HL-60 (cell line): ENCODE measurements at places on chromosomes 6 and 20.

GRCh38 chr20:25036331-25036936 is 21.5 kb downstream of the ACSS1 start:
- no peak for DNase-seq

- peak; percentile 3 for DNase-seq
Observed at GRCh38 chr6:45741437-45742171, 274.1 kb downstream of the CLIC5 start.

GRCh38 chr6:14442242-14442641 is 324.7 kb downstream of the CD83 start:
- DNase-seq = no peak

- DNase-seq = no peak
Observed at GRCh38 chr6:157779705-157780604, 43.1 kb upstream of the SNX9 start.

- DNase-seq = no peak
Observed at GRCh38 chr6:168428052-168428826, 12.7 kb upstream of the SMOC2 start.

DNA sequence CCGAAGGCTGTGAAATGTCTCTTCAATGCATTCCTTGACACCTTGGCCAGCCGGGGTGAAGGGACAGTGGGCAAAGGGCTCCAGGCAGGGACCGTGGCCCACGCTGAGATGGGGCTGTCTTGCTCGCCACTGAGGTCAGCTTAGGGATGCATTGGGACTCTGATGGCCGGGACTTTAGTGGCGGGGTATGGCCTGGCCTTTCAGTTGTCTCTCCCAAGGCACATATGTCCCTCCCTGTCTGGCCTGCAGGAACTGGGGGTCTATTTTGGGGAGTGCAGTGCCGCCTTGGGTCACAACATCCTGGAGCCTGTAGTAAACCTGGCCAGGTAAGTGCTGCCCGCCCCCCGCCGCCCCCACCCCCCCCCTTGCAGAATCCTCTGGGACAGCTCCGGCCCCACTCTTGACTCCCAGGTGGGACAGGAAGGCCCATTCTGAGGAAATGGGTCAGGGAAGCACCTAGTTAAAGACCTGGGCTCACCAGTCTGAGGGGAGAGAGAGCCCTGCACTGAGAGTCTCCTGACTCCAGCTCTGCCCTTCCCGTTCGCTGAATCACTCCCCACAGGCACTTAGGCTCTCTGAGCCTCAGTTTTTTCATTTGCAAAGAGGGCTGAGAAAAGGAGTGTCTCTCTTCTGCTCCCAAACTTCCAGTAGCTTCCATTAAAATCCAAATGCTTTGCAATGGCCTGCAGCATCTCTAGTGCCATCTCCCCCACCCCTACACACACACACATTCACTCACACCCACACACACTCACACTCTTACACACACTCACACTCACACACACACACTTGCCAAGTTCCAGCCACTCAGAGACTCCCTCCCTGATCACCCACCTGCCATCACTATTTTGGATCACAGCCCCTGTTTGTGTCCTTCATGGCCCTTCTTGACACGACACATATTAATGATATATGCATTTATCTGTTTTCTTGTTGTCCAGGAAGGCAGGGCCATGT is 33.1 kb downstream of the RAB44 start:
- no peak for DNase-seq

DNA sequence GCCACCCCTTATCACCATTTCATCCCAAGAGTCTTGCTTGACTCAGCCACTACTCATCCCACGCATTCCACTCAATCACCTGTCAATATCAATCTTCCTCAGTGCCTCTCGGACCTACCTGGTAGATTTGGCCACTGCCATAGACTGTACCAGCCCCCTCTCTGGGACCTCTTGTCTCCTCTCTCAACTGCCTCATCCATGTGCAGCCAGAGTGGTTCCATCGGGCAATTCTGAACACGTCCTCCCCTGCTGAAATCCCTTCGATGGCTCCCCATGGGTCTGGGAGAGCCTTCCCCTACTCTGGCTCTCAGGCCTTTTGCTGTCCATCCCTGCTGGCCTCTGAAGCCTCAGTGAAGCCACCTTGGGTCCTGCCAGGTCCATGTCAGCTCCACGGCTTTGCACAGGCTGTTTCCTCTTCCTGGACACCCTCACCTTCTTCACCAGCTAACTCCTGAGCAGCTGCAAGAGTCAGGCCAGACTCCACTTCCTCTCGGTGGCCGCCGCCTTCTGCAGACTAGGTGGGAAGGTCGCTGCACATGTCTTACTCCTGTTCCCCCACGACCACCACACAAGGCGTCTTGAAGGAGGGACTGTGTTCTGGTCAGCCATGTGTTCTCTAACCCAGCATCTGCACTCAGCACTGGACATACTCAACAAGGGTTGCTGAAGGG is 120.4 kb downstream of the TOX2 start:
- no peak for DNase-seq

- no peak for DNase-seq
Observed at GRCh38 chr6:1872649-1873131, 263.0 kb downstream of the FOXC1 start.

DNA sequence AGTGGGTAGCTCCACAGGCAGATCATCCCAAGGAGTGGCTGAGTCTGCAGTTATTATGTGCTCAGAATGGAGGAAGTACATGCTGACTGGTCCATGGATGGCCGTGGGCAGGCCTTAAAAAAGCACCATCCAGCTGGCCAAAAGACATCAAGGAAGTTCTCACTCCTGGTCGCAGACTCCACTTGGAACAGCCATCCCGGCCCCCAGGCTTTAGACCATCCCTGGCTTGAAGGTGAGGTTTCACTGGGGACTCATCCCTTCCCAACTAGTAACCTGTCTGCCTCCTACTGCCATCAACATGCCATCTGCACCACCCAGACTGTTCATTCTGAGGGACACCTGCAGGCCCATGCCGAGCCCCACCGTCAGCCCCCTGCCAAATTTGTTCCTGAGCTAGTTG is 36.1 kb upstream of the OPRM1 start:
- DNase-seq = no peak

DNA sequence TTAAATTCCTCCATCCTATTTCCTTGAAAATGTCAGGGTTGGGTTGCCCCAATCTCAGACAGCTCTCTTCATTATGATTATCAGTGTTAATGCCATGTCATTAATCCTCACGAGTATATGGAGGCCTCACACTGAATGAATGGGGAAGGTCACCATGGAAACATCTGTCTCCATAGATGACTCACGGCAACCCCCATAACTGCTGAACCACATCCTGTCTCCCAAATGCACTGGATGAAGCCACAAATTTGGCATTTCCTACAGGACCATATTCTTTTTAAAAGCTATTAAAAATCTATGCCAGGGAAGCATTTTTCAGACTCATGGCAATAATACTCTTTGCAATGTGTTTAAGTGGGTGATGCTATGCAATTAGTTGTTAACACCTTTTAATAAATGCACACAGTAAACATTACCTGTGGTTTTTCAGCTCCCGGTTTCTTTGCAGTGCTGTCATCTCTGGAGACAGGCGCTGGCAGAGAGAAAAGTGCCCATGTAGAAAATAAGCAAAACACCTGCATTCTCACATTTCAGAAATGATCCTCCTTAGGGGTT is 80.1 kb upstream of the PTPRK start:
- DNase-seq = no peak

DNA sequence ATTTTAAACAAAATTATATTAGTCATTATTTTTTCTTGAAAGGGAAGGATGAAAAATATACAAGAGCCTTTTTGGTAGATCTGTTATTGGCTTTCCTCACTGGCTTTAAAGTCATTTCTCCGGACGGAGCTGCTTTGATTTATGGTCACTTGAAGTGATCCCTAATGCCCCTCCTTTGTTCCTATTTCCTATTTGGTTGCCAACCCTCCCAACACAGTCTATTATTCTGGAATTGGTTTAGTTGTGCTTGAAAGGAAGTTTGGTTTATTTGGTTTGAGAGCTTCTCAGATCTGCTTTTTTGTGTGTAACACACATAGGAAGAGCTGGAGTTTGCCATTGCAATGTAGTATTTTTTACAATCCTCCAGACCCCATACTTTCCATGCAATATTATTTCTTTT is 347.9 kb downstream of the RFPL4B start:
- no peak for DNase-seq

DNA sequence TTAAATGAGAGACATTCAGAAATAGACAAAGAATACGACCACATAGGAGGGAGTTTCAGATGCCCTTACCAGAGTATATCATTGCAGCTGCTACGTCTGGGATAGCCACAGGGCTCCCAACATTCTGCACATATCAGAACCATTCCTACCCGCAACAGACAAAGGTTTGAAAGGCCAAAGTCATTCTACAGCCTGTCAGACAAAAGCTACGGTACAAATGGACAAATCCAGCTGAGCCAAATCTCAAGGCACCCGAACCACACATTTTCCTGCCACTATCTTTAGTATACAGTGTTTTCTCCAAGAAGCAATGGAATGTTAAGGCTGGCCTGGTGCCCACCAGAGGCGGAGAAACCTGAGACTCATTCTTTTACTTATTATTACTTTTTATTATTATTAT is 30.5 kb upstream of the LYRM2 start:
- no peak for DNase-seq

DNA sequence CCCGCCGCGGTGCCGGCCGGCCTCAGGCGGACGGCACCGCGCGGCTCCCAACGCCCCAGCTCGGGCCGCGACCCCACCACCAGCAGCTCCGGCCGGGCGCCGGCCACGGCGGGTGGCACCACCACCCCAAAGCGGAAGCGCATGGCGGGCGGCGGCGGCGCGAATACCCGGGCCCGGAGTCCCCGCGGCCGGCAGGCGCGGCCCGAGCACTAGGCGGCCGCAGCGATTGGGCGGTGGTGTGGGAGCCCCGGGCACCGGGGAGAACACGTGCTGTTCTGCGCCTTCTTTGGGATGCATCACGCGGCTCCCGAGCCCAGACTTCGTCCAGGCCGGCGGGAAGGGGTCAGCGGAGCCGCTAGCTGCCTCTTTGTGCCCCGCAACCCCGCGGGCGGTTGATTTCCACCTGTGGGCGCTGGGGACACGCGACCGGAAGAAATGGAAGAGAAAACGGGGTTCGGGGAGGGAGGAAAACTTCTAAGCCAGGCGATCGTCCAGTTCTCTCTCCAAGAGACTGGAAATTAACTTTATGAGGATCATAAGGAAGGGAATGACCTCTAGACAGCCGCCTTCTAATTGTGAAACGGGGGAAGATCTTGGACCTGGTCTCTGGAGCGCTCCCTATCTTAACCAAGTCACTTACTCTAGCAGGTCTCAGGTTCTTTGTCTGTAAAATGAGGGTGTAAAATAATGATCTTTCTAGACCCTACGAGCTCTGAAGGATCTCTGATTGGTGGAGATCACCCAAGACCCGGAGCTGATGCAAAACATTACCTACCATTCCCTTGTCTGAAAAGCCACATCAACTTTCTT is at the start of gene EPM2A:
TSS of gene EPM2A (minus strand) at position 165 of the 810 bp plus-strand sequence. CDS start at position 143, 22 bp downstream.
- DNase-seq = peak; percentile 40

DNA sequence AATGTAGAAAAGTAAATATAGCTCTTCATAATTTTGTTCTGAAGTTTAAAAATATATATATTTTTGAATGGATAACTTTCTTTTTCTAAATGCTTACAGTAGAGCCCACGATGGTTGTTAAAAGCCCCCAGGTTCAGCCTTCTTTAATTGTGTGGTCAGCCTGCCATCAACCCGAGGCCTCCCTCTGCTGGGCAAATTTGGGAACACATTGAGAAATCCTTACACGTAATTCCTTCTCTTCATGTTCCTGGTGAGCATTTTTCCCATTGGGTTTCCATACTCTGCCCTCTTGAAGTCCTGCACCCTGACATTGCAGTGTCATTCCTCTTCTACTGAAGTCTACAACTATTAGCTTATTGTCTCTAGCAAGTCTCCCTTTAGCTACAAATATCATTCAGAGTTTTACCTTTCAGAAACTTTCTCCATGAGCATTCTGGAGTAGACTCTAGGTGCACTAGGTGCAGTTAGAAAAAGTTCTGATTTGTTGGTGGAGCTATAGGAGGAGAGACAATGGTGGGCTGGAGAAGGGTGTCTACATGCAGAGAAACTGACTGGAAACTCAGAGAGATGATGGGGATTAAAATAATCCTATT is 40.6 kb downstream of the TRIM38 start:
- peak; percentile 40 for DNase-seq

DNA sequence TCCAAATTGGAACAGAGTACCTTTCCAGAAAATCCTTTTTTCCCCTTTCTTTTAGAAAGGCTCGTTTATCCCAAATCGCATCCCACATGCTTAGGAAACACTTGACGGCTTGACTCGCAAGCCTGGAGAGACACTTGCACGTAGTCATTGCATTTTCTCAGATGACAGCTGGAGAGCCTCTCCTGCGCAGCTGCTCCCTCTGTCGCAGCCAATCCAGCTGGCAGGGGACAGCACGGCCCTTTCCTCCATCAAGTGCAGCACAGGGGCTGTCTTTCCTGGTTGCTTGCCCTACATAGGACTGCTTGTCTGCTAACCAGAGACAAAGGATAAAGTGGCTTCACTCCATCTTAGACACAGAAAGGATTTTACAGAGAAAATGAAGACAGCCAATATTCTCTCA is 77.6 kb upstream of the RGS17 start:
- no peak for DNase-seq

- DNase-seq = no peak
Observed at GRCh38 chr6:9225441-9225871, 790.1 kb upstream of the SLC35B3 start.

GRCh38 chr20:48803176-48804053 is 24.4 kb downstream of the PREX1 start:
- DNase-seq = no peak

DNA sequence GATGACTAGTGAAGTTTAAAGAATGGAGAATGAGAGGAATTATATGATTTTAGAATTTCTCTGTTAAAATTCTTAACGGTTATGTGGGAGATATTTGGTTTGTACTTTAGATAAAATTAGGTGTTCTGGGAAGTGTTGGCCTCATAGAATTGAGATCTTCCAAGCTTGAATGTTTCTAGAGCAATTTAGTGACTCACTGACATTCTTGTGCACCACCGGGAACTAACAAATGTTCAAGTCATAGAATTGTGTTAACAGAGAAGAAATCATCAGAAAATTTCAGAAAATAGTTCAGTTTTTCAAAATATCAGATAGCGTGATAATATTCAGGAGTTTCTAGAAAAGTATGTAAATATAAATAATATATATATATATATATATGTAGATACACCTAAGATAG is 67.9 kb upstream of the BMP5 start:
- no peak for DNase-seq

GRCh38 chr6:148329596-148330381 is 12.8 kb upstream of the SASH1 start:
- DNase-seq = no peak

- no peak for DNase-seq
Observed at GRCh38 chr6:161301338-161301737, 27.5 kb upstream of the AGPAT4 start.

DNA sequence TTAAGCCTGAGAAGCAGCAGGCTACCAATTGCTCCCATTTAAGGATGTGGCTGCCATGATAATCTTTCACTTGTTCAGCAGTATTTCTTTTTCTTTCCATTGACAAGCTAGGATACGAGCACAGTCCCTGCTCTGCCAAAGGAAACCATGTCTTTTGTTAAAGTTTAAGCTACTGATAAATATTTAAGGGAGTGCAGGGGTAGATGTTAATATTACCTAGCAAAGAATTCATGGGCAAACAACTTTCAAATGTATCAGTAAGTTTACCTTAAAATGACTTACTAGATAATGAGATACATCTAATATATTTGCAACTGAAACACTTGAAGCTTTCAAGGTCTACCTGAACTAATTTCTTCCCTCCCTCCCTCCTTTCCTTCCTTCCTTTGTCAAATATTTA is 77.3 kb downstream of the OPN5 start:
- no peak for DNase-seq

- no peak for DNase-seq
Observed at GRCh38 chr6:52749556-52750152, 13.6 kb downstream of the GSTA2 start.
